ENCODE measurements at places on chromosomes 1 and 21.

GRCh38 chr1:235351898-235352297, 15.3 kb upstream of the TBCE start:
- DNase-seq: no peak

GRCh38 chr21:14762734-14763694, 216.9 kb upstream of the SAMSN1 start:
- no peak for DNase-seq

GRCh38 chr21:25456672-25457071, 150.6 kb downstream of the MRPL39 start:
- no peak for DNase-seq

DNA sequence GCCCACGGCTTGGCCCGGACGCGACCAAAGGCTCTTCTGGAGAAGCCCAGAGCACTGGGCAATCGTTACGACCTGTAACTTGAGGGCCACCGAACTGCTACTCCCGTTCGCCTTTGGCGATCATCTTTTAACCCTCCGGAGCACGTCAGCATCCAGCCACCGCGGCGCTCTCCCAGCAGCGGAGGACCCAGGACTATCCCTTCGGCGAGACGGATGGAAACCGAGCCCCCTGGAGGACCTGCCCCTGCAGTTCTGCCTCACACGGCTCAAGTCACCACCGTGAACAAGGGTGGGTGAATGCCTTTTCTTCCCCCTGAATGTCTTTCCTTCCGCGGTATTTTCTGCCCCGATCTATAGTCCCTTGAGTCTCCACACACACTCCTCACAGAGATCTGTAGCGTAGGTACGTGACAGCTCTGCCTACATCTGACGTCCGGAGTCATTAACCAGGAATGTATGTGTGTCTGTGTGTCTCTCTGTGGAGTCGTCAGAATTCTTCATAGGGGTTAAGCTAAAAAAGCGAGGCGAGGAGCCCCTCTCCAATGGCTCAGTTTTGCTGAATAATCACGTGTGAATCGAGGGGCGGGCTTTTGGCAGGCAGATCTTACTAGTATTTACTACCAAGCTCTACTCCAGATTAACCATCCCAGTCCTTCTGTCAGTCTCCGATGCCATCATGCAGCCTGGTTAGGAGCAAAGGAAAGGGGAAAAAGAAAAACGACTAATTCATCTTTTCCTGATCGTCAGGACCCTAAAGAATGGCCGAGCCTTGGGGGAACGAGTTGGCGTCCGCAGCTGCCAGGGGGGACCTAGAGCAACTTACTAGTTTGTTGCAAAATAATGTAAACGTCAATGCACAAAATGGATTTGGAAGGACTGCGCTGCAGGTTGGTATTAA, at the start of gene CDKN2C:
CDKN2C (plus strand) TSS at position 635 of the 898 bp plus-strand sequence; CDS start at position 759, 124 bp downstream.
- DNase-seq: no peak

- no peak for DNase-seq
Measured at GRCh38 chr21:45997205-45997494, 15.6 kb downstream of the COL6A1 start.

All from stimulated activated CD4-positive, alpha-beta T cell treated with anti-CD3 and anti-CD28 coated beads, Interleukin-1b, Interleukin-23, amount 100 ng/mL, for 1 hour (primary cell).